Hypothalamus (tissue), 51 donors: ENCODE measurements at places on chromosomes 11 and 22.

GRCh38 chr11:73348838-73349237 is 27.4 kb upstream of the RELT start:
- DNase-seq = no peak

DNA sequence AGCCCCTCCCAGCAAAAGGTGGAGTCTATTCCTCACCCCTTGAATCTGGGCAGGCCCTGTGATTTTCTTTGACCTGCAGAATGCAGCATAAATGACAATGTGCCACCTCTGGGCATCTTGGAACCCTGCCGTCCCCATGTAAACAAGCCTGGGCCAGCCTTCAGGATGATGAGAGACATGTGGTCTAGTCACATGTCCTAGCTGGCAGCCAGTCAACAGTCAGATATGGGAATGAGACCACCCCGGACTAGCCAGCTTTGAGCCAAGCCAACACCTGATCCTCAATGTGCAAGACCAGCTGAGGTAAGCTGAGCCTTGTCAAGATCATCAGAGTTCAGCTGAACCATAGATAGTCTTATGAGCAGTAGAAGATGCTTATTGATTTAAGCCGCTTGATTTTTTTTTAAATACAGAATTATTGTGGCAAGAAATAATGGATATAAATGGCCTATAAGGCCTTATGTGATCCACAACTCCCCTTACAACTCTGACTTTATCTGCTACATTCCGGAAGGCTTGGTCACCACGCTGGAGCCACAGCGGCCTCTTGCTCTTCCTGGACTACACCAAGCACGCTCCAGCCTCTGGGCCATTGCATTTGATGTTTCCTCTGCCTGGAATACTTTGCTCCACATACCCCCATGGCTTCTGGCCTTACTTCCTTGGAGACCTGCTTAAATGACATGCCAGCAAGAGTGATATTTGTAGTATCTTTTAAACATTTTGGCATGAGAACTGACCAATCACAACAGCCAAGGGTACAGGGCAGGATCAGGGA is 225.9 kb upstream of the SESN3 start:
- no peak for DNase-seq

GRCh38 chr22:46528121-46528610 is 9.3 kb downstream of the CELSR1 start:
- no peak for DNase-seq

GRCh38 chr11:78659326-78660270 is 84.9 kb upstream of the NARS2 start:
- no peak for DNase-seq

DNA sequence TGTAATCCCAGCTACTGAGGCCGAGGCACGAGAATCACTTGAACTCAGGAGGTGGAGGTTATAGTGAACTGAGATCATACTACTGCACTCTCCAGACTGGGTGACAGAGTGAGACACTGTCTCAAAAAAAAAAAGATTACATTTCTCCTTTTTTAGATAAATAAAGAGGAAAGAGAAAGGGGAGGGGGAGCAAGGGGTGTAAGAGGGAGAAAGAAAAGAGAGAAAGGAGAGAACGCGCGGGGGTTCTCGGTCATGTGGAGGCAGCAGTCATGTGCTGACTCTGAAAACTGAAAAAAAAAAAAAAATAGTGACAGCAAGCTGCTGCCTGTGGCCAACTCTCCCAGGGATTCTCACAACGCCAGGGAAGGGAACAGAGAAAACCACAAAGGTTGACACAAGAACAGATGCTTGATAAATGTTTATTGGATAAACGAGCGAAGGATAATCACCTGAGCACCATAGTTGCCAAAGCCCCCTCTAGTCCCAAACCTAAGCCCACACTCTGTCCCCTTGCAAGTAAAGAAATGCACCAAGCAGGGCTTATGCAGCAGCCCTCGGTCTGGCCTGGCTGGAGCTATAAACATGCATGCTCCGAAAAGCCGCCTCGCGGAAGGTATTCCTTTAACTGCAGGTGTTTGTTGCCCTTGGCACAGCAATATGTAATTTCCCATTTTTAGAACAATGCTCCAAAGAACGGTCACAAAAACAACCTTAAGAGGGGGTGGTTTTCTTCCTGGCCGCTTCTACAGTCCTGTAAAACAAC is 14.5 kb downstream of the SCGB1A1 start:
- DNase-seq = no peak

GRCh38 chr22:35301372-35301874 is 1.7 kb downstream of the TOM1 start:
- no peak for DNase-seq

- no peak for DNase-seq
Measured at GRCh38 chr11:120130991-120131760, 6.7 kb downstream of the TRIM29 start.

GRCh38 chr11:124277804-124278203 is 21.6 kb downstream of the OR8G5 start:
- no peak for DNase-seq

DNA sequence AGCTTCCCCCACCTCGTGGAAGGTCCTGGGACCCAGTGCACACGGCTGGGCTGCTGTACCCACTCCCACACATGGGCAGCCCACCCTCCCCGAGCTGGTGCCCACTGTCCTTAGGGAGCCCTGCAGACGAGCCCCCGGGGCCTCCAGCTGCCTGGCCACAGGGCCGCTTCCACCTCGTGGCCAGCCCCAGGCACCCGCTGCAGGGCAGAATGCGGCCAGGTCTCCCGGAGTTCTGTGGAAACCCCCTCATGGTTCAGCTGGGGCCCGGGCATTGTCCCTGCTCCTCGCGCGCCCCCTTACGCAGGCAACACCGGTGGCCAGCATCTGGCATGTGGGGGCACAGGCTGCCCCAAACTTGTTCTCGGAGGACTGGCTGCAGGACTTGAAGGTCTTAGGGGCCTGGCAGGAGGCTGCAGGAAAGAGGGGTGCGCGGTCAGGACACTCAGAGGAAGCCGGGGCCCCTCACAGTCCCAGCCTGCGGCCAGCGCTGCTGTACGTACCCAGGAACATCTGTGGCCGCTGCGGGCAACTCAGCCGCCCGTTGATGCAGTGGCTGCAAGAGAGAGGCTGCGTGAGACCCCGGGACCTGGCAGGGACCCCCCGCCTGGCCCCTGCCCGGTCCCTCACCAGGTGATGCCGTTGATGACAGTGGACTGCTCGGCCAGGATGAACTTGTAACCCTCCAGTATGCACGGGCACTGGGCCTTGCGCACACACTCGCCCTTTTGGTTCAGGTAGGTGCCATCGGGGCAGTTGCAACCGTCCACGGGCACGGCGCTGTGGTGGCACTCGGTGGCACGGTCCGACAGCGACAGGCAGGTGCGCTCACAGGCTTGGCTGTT is 9.7 kb downstream of the MUC6 start:
- no peak for DNase-seq

DNA sequence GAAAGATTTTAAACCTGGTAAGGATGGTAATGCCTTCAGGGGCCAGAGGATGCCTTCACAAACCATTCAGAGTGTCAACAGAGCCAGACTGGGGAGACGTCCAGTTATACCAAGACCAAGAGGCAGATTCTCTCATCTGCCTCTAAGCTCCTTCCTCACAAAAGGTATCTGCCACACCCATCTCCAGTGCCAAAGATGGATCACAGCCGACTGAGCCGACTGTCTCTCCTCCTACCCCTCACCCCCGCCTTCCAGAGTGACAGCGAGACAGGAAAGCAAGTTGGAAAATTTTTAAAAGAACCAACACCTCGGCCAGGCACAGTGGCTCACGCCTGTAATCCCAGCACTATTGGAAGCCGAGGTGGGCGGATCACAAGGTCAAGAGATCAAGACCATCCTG is 79.1 kb upstream of the AKIP1 start:
- no peak for DNase-seq

GRCh38 chr11:65559951-65560537 is 1.9 kb upstream of the LTBP3 start:
- no peak for DNase-seq

DNA sequence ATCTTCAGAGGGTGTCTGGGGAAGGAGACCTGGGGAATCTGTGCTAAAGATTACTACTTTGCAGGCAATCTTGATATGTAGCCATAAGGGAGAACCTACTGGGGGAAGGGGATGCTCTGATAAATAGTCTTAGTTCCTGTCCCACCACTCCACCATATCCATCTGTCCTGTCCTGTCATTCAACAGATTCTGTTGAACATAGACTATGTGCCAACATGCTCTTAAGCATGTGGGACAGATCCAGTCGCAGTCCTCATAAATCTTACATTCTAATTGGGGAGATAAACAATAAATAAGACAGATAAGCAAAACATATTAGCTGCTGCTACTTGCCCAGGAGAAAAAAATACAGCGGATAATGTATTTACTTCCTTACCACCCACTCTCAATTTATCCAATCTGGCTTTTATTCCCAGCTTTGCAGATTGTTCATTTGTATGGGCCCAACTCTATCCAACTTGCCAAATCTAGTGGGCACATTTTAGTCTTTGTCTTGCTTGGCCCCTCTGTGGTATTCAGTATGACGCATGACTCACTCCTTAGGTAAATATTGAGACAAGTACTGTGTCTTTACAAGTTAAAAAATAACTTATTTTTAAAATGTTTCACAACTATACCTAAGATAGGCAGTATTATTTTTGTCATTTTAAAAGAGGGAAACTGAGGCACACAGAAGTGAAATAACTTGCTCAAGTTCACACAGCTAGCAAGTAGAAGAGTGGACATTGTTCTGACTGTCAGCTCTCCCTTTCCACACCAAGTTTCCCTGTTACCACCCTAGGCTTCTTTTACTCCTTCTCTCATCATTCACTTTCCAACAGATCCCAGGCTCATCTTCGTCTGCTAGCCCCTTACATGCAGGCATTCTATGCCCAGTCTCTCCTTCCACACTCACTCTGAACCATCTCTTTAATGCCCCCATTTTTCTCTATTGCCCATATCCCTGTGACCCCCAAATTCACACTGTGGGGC is 133.6 kb upstream of the SESN3 start:
- DNase-seq = no peak

GRCh38 chr11:61082062-61082870 is 20.0 kb upstream of the CD5 start:
- no peak for DNase-seq

GRCh38 chr11:42410251-42410955 is 901.4 kb upstream of the API5 start:
- DNase-seq = no peak

- DNase-seq = no peak
Measured at GRCh38 chr22:25663654-25664053, 78.3 kb upstream of the MYO18B start.

DNA sequence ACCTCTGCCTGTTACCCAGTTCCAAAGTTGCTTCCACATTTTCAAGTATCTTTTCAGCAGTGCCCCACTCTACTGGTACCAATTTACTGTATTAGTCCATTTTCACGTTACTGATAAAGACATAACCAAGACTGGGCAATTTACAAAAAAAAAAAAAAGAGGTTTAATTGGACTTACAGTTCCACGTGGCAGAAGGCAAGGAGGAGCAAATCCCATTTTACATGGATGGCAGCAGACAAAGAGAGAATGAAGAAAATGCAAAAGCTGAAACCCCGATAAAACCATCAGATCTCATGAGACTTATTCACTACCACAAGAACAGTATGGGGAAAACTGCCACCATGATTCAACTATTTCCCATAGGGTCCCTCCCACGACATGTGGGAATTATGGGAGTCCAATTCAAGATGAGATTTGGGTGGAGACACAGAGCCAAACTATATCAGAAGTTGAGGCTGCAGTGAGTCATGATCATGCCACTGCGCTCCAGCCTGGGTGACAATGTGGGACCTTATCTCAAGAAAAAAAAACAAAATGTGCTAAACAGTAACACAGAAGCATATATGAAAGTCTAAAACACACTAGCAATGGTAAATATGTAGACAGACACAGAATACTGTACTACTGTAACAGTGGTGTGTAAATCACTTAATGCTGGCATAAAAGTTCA is 190.3 kb upstream of the ZC3H12C start:
- DNase-seq = no peak

DNA sequence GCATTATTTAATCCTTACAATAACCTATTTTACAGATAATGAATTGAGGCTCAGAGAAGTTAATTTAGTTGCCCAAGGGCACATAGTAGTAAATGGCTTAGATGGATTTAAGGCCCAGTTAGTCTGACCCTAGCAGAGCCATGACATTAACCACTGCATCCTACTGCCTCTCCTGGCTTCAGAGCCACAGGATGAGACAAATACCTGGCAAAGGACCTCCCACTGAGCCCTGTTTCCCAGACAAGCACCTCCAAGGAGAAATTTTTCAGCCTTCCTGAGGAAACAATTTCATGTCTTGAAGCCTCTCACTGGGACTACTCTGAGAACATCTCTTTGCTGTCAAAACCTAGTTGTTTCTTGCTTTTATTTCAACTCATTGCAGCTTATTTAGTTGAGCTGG is 28.4 kb downstream of the IZUMO1R start:
- DNase-seq = no peak
